ENCODE measurements at places on chromosomes 12 and 14.
A peak's percentile ranks its signal among the peaks of the same experiment; 100 is the strongest.

GRCh38 chr12:9708853-9709252 lies 24.0 kb downstream of the CLECL1 start:
- no peaks in the 10 kb centered on the region for H3K4me1 ChIP-seq
- no peak for DNase-seq
- H3K27ac ChIP-seq, result no peak overlapping the region
- H3K27me3 ChIP-seq, result no peaks in the 10 kb centered on the region

GRCh38 chr14:78595797-78596196 lies 425.6 kb downstream of the NRXN3 start:
- no peak overlapping the region for H3K27ac ChIP-seq
- no peaks in the 10 kb centered on the region for H3K36me3 ChIP-seq
- DNase-seq, result no peak
- H3K4me1 ChIP-seq, result no peaks in the 10 kb centered on the region
- no peaks in the 10 kb centered on the region for H3K27me3 ChIP-seq

- H3K27me3 ChIP-seq, result no peaks in the 10 kb centered on the region
- no peak overlapping the region for H3K4me3 ChIP-seq
- DNase-seq, result no peak
- no peak overlapping the region for H3K27ac ChIP-seq
- no peaks in the 10 kb centered on the region for H3K36me3 ChIP-seq
- no peaks in the 10 kb centered on the region for H3K4me1 ChIP-seq
Measured at GRCh38 chr14:102234331-102235264, 70.4 kb downstream of the MOK start.

DNA sequence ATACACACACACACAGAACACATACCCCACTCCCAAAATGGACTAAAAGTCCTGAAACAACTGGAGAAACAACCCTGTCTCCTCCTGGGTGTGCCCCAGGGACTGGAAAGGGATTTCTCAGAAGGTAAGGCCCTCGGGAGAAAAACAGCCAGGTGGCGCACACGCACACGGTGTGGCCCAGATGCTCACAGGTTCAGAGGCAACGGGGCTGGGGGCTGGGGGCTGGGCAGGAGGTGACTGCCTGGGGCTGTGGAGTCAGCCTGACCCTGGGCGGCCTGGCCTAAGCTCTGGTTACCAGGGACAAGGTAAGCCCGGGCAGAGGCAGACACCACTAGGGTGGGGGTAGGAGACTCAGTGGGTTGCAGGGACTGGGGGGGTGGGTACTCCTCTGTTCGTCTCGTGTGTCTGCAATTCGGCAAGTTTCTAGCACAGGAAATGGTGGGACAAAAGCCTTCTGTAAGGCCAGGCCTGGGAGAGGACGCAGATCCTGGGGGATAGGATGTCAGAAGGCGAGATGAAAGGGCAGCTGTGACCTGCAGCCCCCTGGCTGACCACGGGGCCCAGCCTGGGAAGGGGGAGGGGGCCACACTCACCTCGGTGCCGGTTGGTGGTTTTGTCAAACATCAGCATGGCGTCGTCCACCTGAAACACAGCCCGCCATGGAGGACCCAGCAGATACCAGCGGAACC lies 10.4 kb downstream of the MSI1 start:
- H3K27me3 ChIP-seq, result no peaks in the 10 kb centered on the region
- no peak overlapping the region for H3K27ac ChIP-seq
- H3K4me3 ChIP-seq, result no peak overlapping the region
- H3K36me3 ChIP-seq, result no peaks in the 10 kb centered on the region
- H3K4me1 ChIP-seq, result peaks cover 3% of the 10 kb centered on the region
- DNase-seq, result no peak

GRCh38 chr14:68230950-68231717 lies 411.6 kb downstream of the RAD51B start:
- H3K27ac ChIP-seq, result peak overlapping the region; percentile 58
- H3K36me3 ChIP-seq, result no peaks in the 10 kb centered on the region
- H3K4me1 ChIP-seq, result peaks cover 4% of the 10 kb centered on the region
- H3K27me3 ChIP-seq, result no peaks in the 10 kb centered on the region
- no peak for DNase-seq

- H3K4me3 ChIP-seq, result no peak overlapping the region
- H3K36me3 ChIP-seq, result no peaks in the 10 kb centered on the region
- H3K4me1 ChIP-seq, result no peaks in the 10 kb centered on the region
- no peaks in the 10 kb centered on the region for H3K27me3 ChIP-seq
- DNase-seq, result peak; percentile 68
Measured at GRCh38 chr14:72598306-72598705, 295.6 kb downstream of the DPF3 start.

DNA sequence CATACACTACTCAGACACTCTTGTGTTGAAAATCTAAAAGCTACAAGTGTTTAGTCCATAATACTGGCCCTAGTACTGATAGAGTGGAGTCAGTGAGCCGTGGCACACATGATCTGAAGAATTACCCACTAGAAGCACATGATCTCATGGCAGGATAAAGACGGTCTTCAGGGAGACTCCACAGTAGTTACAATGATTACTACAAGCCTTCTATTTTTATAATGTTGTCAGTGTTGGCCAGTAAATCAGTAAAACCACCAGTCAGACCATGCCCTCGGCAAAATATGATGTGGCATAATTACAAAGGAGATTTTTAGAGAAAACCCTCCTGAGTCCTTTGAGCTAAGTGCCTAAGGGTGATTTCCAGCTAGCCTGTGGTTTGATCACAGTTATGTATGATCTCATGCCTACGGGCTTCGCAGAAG lies 114.9 kb downstream of the PDZRN4 start:
- H3K4me3 ChIP-seq, result no peak overlapping the region
- no peaks in the 10 kb centered on the region for H3K27me3 ChIP-seq
- H3K4me1 ChIP-seq, result no peaks in the 10 kb centered on the region
- no peak for DNase-seq

DNA sequence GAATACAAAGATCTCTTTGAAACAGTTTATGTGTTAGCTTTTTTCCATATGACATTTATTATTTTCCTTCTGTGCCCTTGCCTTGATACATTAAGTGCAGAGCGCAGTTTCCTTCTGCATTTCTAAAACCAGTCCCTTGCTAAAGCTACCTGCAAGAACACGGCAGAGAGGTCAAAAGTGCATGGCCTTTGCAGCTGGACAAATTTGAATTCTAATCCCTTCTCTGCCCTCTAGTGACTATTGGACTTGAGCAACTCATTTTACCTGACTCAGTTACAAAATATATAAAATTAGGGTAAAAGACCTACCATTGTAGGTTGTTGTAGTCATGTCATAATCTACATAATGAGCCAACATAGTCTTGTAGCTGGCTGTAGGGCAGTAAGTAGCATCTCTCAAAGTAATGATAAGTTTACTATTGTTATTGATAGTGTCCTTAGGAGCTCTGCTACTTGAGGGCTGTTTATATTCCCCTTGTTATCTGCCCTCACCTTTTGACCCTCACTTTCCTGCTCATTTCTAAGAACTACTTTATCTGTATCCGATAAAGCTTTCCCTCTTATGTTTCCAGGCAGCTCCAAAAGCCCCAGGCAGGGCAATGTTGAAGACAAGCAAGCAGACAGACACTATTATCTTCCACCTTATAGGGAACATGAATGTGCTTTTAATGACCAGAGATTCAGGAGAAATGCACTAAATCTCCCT lies 120.0 kb upstream of the PDZRN4 start:
- no peaks in the 10 kb centered on the region for H3K36me3 ChIP-seq
- no peak overlapping the region for H3K27ac ChIP-seq
- no peaks in the 10 kb centered on the region for H3K27me3 ChIP-seq
- no peaks in the 10 kb centered on the region for H3K4me1 ChIP-seq
- DNase-seq, result no peak
- no peak overlapping the region for H3K4me3 ChIP-seq

GRCh38 chr12:56629459-56630179 lies 507 bp downstream of the BAZ2A start:
- peak overlapping the region; percentile 97 for H3K27ac ChIP-seq
- H3K4me1 ChIP-seq, result peaks cover 23% of the 10 kb centered on the region
- no peaks in the 10 kb centered on the region for H3K36me3 ChIP-seq
- DNase-seq, result peak; percentile 58

- no peaks in the 10 kb centered on the region for H3K4me1 ChIP-seq
- H3K4me3 ChIP-seq, result no peak overlapping the region
- H3K27ac ChIP-seq, result no peak overlapping the region
- H3K36me3 ChIP-seq, result no peaks in the 10 kb centered on the region
Measured at GRCh38 chr12:92977326-92977725, 48.2 kb upstream of the EEA1 start.

DNA sequence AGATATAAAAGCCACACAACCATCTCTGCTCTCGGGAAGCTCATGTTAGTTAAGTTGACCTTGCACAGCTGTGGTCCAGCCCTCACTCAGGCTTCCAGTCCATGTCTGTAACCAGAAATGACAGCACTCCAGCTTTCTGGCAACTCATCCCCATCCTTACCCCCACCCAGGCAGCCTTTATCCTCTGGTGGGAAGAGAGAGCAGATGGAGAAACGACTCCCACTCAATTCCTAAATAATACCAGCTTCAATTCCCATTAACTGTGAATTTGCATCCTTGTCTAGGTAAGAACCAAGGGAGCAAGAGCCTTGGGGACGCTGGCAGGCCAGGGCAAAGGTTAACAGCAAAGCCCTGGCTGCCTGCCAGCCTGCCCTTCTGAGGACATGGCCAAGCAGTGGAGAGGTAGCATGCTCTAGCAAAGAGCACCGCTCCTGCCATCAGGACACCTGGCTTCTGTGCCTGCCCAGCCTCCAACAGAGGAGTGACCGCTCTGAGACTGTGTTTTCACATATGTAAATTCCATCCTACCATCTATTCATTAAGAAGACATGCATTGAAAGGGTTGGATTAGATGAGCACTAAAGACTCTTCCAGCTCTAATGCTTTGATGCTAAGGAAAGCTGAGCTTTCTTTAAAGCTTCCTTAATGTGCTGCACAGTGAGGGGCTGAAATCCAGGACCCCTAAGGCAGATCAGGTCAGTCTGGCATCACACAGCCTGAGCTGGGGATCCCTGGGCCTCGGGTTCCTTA lies 236.1 kb downstream of the GRIN2B start:
- peak; percentile 70 for DNase-seq
- H3K4me3 ChIP-seq, result no peak overlapping the region

- no peaks in the 10 kb centered on the region for H3K4me1 ChIP-seq
- no peak for DNase-seq
- no peak overlapping the region for H3K4me3 ChIP-seq
- H3K36me3 ChIP-seq, result peaks cover 16% of the 10 kb centered on the region
Measured at GRCh38 chr14:63413009-63413408, 94.3 kb upstream of the GPHB5 start.

DNA sequence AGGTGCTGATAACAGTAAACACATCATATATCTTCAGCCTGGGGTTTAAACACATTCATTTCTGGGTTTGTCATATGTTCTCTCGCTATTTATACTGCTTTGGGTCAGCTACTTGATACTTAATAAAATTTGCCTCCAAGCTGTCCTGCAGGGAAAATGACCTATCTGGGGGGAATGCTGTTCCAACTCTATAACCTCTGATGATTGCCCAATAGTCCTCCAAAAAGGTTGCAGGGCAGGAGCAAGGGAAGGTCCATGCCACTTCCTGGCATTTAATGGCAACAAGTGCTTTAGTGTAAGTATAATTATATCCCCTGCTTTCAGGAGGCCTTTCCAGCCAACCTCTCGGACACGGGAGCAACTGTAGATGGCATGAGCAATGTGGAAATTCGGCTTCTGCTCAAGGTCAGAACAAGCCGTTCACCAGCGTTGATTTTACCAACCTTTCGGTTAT lies 198.0 kb upstream of the EEA1 start:
- no peak overlapping the region for H3K27ac ChIP-seq
- H3K4me3 ChIP-seq, result no peak overlapping the region
- H3K27me3 ChIP-seq, result no peaks in the 10 kb centered on the region
- H3K36me3 ChIP-seq, result no peaks in the 10 kb centered on the region
- no peaks in the 10 kb centered on the region for H3K4me1 ChIP-seq

GRCh38 chr14:100674897-100675619 lies 51.6 kb upstream of the DLK1 start:
- no peaks in the 10 kb centered on the region for H3K4me1 ChIP-seq
- H3K4me3 ChIP-seq, result no peak overlapping the region
- H3K27ac ChIP-seq, result no peak overlapping the region
- no peaks in the 10 kb centered on the region for H3K27me3 ChIP-seq
- DNase-seq, result no peak
- no peaks in the 10 kb centered on the region for H3K36me3 ChIP-seq
